Stimulated activated CD8-positive, alpha-beta memory T cell treated with anti-CD3 and anti-CD28 coated beads, Interleukin-4, amount 100 ng/mL, for 4 hours (primary cell): ENCODE measurements at places on chromosomes 16 and 17.

GRCh38 chr17:67359960-67360791 is 6.2 kb downstream of the PSMD12 start:
- DNase-seq, result no peak

- no peak for DNase-seq
These were observed 188.2 kb upstream of the CIBAR2 start for GRCh38 chr16:85300406-85300968.

DNA sequence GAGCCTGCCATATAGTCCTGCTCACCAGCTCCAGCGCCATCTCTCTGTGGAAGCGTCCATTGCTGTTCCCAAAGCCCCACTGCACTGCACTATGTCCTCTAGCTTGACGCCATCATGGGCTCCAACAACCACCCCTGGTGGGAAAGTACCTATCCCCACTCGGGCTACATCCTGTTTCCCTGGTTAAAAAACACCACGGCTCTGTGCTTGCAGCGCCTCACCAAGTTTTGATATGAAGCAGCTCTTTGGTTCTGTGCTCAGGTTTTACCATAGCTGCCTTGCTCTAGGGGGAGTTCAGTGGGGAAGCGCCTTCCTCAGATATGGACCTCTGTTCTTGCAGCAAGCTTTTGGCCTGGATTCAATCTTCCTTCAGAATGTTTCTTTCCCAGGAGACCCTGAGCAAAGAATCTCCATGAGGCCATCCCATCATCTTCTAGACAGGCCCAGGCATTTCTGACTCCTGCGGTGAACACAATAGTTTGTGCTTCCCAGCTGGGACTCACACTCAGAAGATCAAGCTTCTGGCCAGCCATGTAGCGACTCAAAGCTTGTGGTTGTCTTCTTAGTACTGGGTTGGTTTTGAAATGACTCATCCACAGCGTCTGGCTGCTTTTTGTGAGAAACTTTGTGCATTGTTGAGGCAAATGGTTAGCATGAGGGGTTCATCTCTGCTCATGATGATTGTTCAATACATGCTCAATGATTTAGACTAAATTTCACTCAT is 39.5 kb downstream of the DYNLRB2 start:
- no peak for DNase-seq

DNA sequence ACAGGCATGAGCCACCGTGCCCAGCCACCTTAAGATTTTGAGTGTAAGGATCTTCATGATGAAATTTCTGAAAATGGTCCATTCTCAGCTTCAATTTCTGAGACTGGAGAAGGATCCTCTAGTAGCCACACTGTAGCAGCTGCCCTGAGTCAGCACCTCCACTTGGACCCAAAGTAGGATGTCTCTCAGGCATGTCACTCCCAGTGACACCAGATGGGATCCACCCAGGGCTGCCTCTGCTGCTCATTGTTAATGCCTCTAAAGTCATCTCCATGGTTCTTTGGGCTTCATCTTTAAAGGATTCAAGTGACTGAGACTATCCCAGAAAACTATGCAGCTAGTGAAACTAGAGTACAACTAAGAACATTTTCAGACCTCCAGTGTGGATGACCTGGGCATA is 7.9 kb downstream of the PLD6 start:
- DNase-seq, result no peak

GRCh38 chr16:84341528-84342295 is 26.6 kb upstream of the ATP2C2 start:
- no peak for DNase-seq

GRCh38 chr16:29900102-29900887 is at the start of gene ASPHD1:
ASPHD1 (plus strand) TSS chr16:29900488; CDS start chr16:29900972, 484 bp downstream.
- DNase-seq, result peak; percentile 34

DNA sequence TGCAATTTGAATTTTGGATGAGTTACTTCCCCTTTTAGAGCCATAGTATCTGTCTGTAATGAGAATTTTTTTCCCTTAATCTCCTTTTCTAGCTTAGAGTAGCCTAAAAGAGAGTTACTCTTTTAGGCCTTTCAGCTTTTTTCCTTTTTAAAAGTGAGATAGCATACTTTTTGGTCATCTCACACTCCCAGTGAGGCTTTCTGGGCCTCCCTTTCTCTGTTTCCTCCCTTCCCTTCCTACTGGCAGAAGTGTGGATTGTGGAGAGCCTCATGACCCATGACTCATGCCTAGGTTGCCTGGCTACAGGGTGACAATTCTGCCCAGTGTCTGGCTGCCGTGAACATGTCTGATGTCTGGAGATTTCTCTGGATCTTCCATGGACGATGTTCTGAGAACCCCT is 15.2 kb downstream of the KRT23 start:
- DNase-seq, result no peak

DNA sequence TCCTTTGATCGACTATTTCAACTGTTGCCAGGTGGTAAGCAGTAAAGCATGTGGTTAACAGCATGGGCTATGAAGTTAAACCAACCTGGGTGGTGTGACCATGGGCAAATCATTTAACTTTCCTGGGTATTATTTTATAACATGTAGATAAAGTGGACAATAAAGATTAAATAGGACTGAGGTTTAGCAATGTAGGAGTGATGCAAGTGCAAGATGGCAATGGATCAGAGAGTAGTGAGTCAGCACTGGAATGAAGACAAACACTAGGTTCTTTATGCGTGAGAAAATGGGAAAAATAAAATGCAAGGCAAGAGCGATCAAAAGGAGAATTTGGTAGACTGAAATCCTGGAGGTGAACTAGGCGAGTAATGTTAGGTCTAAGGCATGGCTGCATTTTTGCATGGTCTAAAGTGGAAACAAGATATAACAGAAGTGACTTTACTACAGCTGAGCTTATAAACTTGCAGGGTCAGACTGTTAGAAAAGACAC is 222.4 kb upstream of the AXIN2 start:
- no peak for DNase-seq

GRCh38 chr17:77597418-77598240 is 360.9 kb upstream of the TNRC6C start:
- DNase-seq, result no peak

GRCh38 chr16:2839650-2840450 is 9.7 kb downstream of the ZG16B start:
- no peak for DNase-seq

- no peak for DNase-seq
These were observed 6.2 kb upstream of the HEXIM2 start for GRCh38 chr17:45155483-45155882.

DNA sequence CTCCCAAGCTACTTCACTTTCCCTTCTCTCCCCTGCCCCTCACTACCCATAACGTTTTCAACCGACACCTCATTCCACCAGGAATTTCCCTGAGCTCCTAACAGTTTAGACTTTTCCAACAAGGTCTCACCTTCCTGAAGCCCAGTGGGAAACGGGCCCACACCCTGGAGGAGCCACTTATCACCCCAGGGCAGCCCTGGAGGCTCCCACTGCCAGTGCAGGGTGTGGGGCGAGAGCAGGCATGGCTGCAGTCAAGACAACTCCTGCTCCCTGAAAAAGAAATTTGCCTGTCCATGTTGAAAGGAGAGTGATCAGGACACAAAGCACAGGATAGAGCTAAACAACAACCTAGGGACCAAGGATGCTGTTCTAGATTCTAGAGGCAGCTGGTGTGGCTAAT is 1.7 kb upstream of the CCNF start:
- DNase-seq, result no peak

GRCh38 chr16:61820398-61820797 is 215.8 kb downstream of the CDH8 start:
- no peak for DNase-seq

DNA sequence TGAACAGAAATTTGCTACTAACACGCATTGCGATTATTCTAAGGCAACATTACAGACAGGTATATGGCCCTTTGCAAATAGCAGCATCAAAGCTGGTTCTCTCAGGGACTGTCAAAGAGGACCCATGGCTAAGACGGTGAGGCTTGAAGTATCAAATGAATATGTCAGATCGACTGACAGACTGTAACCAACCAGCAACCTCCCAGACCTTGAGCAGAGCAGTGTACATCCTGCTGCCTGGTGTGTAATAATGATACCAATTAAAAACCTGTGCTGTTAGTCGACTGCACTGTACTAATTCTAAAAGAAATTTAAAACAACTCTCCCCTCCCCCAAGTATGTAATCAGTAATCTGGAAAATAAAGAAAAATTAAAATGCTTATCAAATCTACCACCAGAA is 35.9 kb upstream of the GHDC start:
- no peak for DNase-seq

DNA sequence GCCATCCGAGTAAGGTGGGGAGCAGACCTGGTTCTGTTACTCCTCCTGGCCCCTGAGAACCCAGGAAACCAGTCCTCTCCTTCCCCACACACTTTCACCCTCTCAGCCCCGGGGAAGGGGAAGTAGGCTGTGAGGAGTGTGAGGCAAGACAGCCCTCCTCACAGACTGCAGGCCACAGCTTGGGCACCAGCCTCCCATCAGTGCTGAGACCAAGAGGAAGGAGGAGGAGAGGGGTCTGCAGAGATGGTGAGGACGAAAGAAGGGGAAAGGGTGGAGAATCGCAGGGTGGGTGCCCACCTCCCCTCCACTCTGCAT is 7.0 kb downstream of the G6PC3 start:
- no peak for DNase-seq

GRCh38 chr17:74999523-74999922 is 12.1 kb downstream of the CDR2L start:
- no peak for DNase-seq

DNA sequence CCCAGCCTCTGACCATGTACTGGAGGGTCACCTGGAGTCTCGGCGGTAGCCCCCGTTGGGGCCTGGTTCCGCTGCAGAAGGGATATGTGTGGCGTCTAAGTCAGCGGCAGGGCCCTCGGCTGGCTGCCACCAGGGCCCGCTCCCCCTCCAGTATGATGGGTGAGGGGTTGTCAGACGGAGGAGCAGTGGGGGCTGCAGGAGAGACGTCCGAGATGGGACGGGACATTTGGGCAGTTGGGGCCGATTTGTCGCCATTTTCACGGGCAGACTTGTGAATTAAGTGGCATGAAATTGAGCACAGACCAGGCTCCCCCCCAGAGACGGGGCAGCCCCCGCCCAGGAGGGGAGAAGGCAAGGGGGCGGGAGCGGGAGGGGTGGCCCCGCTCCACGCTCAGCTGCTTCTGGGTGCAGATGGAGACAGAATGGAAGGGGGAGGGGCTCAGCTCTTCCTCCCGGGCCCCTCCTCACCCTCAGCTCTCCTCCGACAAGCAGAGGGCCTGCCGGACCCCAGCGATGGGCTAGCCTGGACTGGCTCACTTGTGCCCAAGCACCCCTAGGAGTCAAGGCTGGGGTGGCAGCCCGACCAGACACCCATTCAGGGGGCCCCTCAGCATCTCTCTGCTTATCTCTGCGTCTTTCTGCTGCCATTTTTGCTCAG is 52.7 kb upstream of the LHX1 start:
- no peak for DNase-seq

GRCh38 chr17:70105641-70106040 is 30.6 kb downstream of the KCNJ16 start:
- DNase-seq, result no peak

- DNase-seq, result no peak
These were observed 40.4 kb upstream of the CORO6 start for GRCh38 chr17:29663155-29663554.

- DNase-seq, result no peak
These were observed 8.6 kb downstream of the TAF1C start for GRCh38 chr16:84178146-84178765.

DNA sequence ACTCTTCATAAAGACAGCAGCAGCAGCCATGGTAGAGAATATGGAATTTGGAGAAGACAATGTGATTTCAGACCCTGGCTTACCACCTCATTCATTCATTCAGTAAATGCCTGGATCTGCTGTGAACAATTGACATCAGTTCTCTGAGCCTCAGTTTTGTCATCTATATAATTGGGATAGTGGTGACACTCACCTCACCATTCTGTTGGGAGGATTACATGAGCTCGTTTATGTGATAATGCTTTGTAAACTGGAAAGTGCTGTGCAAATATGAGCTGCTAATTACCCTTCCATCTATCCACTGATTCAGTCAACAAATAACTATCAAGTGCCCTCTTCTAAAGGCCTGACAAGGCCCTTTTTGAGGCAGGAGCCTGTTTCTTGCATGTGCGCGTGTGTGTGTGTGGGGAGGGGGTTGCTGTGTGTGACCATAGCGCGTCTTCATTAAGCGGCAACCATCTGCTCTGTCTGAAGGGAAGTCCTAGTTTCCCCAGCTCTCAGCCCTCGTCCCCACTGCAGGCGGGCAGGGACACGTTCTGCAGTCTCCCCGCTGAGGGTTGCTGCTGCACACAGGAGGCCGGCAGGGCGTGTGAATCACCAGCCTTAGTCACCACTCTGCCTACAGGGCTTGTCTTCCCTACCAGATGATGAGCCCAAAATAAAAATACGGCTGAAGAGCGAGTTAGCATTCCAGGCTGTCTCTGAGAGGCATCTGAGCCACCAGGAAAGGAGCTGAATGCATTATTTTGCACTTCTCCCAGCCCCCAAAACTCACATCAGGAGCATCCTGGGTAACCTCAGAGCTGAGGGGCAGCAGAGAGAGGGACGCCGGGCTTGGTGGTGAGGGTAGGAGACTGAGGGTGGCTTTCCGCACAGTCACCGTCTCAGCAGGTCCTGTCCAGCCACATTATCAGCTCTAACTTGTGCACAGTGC is 19.9 kb downstream of the ARL4D start:
- no peak for DNase-seq

GRCh38 chr16:53529513-53529912 is 26.5 kb upstream of the AKTIP start:
- DNase-seq, result no peak

- DNase-seq, result no peak
These were observed 423.5 kb downstream of the SHISA9 start for GRCh38 chr16:13324851-13325250.

- DNase-seq, result no peak
These were observed 11.6 kb downstream of the HBQ1 start for GRCh38 chr16:191831-192230.

GRCh38 chr17:41530062-41531048 is 2.2 kb upstream of the KRT19 start:
- DNase-seq, result no peak

DNA sequence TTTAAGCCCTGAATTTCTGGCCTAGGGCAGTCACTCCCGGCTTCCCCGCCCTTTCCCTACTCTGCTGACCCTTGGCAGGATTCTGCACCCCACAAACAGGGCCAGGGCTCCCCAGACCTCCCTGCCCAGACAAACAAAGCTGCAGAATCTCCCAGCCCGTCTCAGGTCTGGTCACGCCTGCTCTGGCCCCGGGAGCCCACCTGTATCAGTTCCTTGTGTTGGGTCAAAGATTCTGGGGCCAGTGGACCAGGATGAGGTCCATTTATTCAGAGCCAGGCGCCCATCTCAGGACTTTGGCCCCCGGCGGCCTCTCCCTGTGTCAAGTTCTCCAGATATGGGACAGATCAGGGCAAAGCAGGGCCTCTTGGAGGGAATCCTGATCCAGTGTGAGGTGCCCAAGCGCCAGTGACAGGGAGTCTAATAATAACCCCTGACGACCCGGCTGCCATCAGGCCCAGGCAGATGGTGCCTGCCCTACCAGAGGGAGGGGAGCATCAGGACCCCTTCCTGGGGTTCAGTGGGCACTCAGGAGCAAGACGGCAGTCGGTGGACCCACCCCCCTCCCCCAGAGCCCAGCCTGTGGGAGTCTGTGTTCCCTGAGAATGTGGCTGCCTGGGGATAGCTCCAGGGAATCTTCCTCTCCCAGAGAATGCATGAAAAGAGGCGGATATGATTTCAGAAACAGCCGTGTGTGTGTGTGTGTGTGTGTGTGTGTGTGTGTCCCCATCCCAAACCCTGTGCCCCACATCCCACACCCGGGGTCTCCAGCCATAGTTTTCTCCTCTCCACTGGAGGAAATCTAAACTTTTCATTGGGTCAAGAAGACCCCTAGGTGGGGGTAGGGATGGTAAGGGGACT is 1.3 kb downstream of the TTYH2 start:
- DNase-seq, result no peak
